ENCODE measurements at places on chromosomes 1 and 21.

- no peak for DNase-seq
Measured at GRCh38 chr1:167141963-167142362, 48.1 kb downstream of the STYXL2 start.

- no peak for DNase-seq
Measured at GRCh38 chr1:168112673-168113305, 23.9 kb downstream of the GPR161 start.

- no peak for DNase-seq
Measured at GRCh38 chr1:247849616-247850015, 7.4 kb upstream of the TRIM58 start.

DNA sequence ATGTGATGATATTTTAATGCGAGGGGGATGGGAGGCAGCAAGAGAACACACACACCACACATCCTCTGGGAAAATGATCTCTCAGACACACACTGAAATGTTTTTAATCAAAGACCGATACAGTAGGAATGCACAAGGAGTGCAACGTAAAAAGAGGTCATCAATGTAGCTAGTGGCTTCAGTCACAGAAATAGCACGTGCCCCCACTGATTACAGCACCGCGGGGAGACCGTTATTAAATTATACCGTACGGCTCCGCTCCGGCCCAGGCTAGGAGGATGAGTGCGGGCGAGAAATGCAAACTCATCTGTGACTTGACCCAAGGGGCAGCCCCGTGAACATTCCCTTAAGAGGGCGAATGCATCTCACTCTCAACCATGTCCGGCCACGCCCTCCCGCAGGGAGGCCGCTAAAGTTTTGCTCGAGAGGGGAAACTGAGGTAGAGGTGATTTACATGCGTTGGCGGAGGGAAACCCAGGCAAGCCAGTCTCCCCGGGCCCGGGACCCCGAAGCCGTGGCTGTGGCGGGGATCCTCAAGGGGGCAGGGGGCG is 552 bp downstream of the UBR4 start:
- peak; percentile 91 for DNase-seq

DNA sequence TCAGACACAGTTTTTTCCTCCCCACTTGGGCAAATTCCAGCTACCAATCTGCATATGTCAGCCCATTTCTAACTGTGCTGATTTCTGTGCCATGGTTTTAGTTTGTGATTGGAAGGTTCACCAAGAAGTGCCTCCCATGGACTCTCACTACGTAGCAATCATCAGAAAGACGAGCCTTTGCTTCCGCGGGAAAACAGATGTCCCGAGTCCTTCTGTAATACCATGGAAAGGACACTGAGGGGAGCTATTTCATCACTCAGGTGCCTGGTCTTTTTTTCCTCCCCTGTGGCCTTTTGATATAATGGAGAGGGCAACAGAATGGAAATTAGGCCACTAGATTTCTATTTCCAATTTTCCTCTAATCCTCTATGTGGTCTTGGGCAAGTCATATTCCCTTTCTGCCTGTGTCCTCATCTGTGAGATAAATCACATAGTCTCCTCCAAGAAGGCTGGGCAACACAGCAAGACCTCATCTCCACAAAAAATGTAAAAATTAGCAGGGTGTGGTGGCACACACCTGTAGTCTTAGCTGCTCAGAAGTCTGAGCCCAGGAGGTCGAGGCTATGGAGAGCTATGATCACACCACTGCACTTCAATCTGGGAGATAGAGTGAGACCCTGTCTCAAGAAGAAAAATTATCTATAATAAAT is 24.8 kb downstream of the LEMD1 start:
- DNase-seq, result no peak

- DNase-seq, result no peak
Measured at GRCh38 chr1:16446116-16446515, 5.6 kb downstream of the NECAP2 start.

DNA sequence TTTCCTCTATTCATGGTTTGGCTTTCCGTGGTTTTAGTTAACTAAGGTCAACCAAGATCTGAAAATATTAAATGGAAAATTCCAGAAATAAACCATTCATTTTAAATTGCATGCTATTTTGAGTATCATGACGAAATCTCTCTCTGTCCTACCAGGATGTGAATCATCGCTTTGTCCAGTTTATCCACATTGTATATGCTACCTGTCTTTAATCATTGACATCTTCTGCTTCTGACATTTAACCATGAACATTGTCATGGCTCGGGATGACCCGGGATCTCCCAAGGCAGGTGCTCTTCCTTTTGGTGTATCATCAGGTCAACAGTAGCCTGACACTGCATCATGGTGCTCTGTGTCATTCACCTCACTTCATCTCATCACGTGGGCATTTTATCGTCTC is 125.5 kb upstream of the HNRNPU start:
- DNase-seq, result no peak

DNA sequence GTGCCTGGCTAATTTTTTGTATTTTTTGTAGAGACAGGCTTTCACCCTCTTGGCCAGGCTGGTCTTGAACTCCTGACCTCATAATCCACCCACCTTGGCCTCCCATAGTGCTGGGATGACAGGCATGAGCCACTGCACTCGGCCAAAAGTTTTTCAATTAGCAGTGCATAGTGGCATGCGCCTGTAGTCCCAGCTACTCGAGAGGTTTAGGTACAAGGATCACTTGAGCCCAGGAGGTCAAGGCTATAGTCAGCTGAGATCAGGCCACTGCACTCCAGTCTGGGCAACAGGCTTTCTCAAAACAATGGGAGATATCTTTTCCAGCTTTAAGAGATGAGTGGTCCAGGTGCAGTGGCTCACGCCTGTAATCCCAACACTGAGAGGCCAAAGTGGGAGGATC is 30.8 kb downstream of the DAP3 start:
- DNase-seq, result no peak

GRCh38 chr1:47805921-47806361 is 191.2 kb downstream of the TRABD2B start:
- no peak for DNase-seq

DNA sequence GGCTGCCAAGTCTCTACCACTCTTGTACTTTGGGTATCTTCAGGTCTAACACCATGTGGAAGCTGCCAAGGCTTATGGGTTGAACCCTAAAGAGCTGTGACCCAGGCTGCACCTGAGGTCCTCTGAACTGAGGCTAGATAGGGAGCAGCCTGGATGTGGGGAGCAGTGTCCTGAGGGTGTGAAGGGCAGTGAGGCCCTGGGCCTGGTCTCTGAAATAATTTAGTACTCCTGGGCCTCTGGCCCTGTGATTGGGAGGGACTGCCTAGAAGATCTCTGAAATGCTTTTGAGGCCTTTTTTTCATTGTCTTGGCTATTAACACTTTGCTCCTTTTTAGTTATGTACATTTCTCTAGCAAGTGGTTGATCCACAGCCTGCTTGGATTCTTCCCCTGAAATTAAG is 847.2 kb upstream of the B3GALT2 start:
- DNase-seq, result no peak

DNA sequence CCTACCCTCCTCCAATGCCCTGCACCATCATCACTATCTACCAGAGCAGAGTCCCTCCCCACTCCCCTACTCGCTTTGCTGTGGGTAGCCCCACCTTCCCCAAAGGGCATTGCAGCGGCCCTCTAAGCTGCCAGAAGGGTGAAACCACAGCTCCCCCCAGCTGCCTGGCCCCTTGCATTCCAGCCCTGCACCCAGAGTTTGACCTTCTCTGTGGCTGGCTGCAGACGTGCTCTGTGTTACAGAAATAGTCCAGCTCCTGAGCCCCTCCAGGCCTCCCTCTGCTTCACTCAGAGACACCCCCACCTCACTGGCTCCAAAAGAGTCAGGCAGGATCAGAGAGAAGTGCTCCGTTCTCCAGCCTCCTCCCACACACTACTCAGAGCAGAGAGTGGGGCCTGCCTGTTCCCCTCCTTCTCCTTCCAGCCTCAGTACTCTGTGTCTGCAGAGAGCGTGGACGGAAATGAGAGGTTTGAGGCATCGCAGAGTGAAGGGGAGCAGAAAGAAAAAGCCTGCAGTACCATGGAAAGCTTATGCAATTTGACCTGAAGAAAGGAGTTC is 63.2 kb downstream of the PLEKHA6 start:
- no peak for DNase-seq

- no peak for DNase-seq
Measured at GRCh38 chr1:109864047-109864822, 46.4 kb upstream of the CSF1 start.

DNA sequence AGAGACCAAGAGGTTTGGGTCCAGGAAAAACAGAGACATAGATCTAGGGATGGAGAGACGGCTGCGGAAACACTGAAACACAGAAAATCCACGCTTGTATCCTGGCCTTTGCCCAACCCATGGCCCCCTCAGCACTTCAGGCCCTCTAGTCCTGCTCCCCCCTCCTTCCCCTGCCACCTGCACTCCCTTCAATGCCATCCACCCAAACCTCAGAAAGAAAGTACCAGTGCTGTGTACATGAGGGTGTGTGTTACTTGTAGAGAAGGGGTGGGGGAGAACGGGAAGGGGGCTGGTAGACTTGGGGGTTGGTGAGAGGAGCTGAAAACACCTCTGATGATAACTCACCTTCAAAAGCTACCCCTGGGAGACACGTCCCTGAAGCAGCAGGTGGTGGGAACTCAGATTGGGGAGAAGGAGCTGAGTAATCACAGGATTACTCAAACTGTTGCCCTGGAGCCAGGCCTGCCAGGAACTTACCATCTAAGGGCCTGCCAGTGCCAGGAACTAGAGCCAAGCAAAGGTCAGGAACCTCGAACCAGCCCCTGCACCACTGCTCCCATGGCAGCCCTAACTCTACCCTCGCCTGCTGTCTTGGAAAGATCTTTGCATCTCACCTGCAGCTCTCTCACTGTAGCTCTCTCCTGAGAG is 11.5 kb downstream of the RORC start:
- DNase-seq, result no peak

DNA sequence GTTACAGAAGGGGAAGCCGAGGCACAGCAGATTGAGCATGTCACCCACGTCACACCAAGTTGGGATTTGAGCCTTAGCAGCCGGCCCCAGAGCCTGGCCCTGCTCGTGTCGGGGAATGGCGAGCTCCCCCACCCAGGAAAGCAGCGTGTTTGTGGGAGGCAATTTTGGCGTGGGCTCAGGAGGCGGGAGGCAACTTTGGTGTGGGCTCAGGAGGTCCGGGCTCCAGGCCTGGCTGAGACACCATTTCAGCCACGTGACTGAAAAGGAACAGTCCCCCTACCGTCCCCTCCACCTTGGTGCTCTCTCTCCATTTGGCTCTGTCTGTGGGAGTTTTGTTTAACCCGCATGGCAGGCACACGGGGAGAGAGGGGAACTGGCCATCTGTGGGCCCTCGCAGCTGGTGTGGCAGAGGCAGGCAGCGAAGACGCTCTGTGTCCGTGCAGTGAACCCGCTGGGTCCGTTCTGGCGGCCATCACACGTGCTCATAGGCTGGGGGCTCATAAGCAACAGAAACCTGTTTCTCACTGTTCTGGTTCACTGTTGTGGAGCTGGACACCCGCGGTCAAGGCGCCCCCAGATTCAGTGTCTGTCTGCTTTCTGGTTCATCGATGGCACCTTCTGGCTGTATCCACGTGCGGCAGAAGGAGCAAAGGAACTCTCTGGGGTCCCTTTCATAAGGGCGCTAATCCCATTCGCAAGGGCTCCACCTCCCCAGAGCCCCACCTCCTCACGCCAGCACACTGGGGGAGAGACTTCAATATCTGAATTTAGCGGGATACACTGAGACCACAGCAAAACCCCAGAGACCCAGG is 110.2 kb downstream of the CRYAA start:
- no peak for DNase-seq

DNA sequence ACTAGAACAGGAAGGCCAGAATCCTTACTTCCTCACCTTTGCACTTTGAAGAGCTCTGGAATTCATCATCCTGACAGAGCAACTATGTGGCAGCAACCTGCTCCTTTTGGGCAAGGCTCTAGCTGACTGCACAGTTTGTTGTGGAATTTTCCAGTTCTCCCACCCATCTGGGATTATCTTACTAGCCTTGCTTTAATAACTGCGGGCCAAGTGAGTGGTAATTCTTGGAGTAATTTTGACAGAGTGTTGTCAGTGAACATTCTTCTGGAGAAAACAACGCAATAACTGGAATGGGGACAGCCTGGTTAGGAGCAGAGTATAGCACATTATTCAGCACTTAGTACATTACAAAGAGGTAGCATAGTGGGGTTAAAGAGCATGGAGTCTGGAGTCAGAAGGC is 75.3 kb downstream of the NTMT2 start:
- DNase-seq, result no peak

Data from hematopoietic multipotent progenitor cell treated with erythropoietin and hydrocortisone succinate and interleukin-3 and kit ligand, for 17 days (in vitro differentiated cells).